ENCODE measurements at places on chromosomes 4 and X. TPM values are rescaled to one million over a fixed set of nuclear protein-coding genes. Genes with fewer than 3 reads are reported as not detected.

SORBS2 gene
- 1,626 TPM for total RNA-seq

APLN gene
- total RNA-seq = 0.98 TPM

DACH2 gene
- total RNA-seq = 0.39 TPM

P2RY10 gene
- not detected for total RNA-seq

CT45A2 gene
- not detected for total RNA-seq

GSTCD gene
- total RNA-seq = 14.5 TPM

SHISA3 gene
- total RNA-seq = 38.6 TPM

PWWP3B gene
- total RNA-seq = not detected

KCND1 gene
- total RNA-seq = 0.83 TPM

PDLIM3 gene
- 2,098 TPM for total RNA-seq

ETDB gene
- not detected for total RNA-seq

SLAIN2 gene
- total RNA-seq = 82.5 TPM

POU3F4 gene
- not detected for total RNA-seq

ARHGAP36 gene
- 0.34 TPM for total RNA-seq

VSIG4 gene
- total RNA-seq = 123 TPM

INPP4B gene
- 23.4 TPM for total RNA-seq

FRAS1 gene
- 5.3 TPM for total RNA-seq

GRPR gene
- total RNA-seq = 14.1 TPM

CORIN gene
- 2.4 TPM for total RNA-seq

SAT1 gene
- total RNA-seq = 174 TPM

VCX2 gene
- not detected for total RNA-seq

TRIM75 gene
- total RNA-seq = not detected

PIGA gene
- total RNA-seq = 6.6 TPM

HTN3 gene
- not detected for total RNA-seq

KCNIP4 gene
- 0.19 TPM for total RNA-seq

H2BW2 gene
- not detected for total RNA-seq

SULT1B1 gene
- total RNA-seq = 0.42 TPM

ZNF595 gene
- total RNA-seq = 29.8 TPM

AKAP14 gene
- total RNA-seq = not detected

ADH1B gene
- total RNA-seq = 301 TPM

CFAP47 gene
- total RNA-seq = not detected

HTR2C gene
- not detected for total RNA-seq

MAGEA8 gene
- not detected for total RNA-seq

CFAP299 gene
- 0.84 TPM for total RNA-seq

AFF2 gene
- total RNA-seq = 10.8 TPM

GPR34 gene
- 9.1 TPM for total RNA-seq

NDNF gene
- 16.0 TPM for total RNA-seq

GAGE12F gene
- total RNA-seq = not detected

MFAP3L gene
- 5.9 TPM for total RNA-seq

CSN2 gene
- total RNA-seq = not detected

CAPN6 gene
- total RNA-seq = 0.50 TPM

PRR32 gene
- total RNA-seq = not detected

AREG gene
- 5.4 TPM for total RNA-seq

SRPX2 gene
- total RNA-seq = 57.3 TPM

UCP1 gene
- total RNA-seq = not detected

CSAG2 gene
- not detected for total RNA-seq
